ENCODE measurements at places on chromosomes 12 and 14.

DNA sequence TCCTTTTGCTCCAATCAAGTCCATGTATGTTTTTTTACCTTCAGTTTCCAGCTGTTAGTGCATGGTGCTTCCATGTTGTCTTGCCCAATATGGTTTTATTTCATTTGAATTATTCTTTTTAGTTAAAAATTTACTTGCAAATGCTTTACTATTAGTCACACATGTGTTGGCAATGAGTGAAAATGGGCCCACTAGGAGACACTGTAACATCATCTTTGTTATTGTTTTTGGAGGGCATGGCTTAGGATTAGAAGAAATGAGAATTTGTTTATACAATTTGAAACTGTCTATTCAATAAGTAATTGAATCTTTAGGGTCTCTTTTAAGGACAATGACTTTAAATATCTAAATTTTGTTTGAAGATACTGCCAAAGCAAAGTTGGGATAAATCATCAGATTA lies 133.7 kb downstream of the BRMS1L start:
- DNase-seq: no peak

DNA sequence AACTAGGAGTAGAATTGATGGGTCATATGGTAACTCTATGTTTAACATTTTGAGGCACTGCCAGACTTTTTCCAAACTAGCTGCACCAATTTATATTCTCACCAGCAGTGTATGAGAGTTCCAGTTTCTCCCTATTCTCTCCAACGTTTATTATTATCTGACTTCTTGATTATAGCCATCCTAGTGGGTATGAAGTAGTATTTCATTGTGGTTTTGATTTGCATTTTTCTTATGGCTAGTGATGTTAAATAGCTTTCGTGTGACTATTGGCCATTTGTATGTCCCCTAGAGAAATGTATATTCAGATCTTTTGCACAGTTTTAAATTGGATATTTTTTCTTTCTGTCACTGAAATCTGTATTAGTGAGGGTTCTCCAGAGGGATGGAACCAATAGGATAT lies 37.8 kb downstream of the HELB start:
- no peak for DNase-seq

DNA sequence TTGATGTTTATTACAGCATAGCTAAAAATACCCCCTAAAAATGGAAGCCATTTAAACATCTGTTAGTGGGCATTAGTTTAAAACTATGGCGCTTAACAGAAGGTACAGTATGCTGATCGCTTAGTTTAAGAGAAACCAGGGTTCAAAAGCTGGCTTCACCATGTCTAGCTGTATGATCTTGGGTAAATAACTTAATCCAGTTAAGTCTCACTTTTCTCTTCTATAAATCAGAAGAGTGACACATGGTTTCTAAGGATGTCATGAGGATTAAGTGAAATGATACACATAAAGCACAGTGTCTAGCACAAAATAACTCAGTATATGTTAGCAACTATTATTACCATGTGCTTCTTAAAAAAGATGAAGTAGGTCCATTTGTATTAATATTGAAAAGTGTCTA lies 38.7 kb downstream of the STK38L start:
- DNase-seq: no peak

DNA sequence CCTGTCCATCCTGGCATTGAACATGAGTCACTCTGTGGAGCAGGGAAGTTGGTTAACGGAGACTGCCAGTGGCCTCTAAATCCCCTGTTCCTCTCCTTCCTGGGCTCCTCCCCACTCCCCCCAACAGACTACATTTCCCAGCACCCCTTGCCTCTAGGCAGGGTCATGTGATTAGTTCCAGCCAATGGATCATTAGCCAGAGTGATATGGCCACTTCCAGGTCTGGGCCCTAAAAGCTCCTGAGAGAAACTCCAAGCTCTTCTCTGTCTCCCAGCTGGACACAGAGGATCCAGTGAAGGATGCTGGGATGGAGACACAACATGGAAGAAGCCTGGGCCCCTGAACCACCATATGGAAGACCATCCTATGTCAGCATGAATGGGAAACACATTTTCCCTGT lies 54.4 kb upstream of the RFLNA start:
- DNase-seq: no peak

GRCh38 chr12:114685869-114686268 lies 1.9 kb upstream of the TBX3 start:
- DNase-seq: no peak

GRCh38 chr12:12272869-12273268 lies 6.0 kb upstream of the LRP6 start:
- DNase-seq: no peak

GRCh38 chr14:77301103-77301502 lies 19.6 kb downstream of the POMT2 start:
- DNase-seq: peak; percentile 73

Data from body of pancreas (tissue), 4 donors.